NCI-H2171 treated with DMSO at 0.1 percent for 48 hours (cell line): ENCODE measurements at places on chromosomes 5 and 9.

DNA sequence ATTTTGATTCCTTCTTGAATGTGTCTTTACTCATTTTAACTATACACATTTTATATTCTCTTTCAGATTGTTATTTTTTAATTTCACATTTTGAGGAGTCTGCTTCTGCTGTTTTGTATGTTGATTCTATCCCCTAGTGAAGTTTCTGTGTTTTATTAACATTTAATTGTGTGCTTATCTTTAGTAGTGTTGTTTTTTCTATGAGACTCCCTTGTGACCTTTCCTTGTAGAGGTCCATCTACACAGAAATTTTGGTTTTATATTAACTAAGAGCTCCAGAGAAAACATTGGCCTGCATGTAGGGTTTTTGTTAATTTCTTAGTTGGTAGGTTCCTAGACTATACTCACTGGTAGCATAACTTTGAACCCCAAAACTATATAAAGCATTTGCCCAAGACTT lies 35.4 kb upstream of the IL13 start:
- DNase-seq, result no peak

- DNase-seq, result no peak
Observed at GRCh38 chr9:90631964-90632363, 10.7 kb downstream of the DIRAS2 start.

DNA sequence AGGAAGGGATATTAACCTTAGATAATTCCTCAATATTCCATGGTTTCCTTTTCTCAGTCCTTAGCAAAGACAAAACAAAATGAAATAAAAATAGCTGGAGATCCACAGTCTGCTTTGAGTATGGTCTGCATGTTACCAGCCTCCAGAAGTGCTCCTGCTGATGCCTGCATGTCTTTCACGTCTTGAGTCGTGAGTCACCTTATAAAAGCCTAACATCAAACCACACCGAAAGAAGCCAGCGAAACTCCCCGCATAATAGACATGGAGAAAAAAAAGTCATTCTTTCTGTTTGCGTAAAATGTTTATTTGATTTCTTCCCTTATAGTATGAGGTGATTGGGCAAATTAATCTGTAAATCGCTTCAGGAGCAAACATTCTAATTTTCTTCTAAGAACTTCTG lies 380.5 kb downstream of the SLCO4C1 start:
- DNase-seq, result no peak

DNA sequence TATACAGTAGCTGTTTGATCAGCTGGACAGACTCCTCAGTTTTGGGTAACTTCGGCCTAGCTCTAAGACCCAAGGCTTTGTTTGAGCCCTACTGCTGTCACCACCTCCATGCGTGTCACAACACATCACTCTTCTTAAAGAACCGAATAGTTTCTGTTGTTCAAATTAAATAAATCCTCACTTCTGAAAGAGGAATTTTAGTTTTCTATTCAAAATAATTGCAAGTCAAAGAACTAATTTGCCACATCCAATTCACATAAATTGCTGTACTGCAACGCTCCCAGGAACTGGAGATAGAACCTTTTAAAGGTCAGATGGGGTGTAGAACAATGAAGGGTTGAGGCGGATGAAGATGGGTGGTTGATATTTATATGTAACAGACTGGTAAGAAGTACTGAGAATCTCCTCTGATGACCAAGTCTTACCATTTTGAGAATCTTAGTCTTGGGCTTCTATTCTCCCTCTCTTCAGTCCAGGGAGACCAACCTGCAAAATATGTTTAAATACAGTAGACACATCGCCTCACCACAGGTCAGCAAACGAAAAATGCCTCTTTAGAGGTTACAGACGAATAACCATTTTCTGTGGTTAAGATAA lies 1.6 kb downstream of the NREP start:
- DNase-seq, result no peak

DNA sequence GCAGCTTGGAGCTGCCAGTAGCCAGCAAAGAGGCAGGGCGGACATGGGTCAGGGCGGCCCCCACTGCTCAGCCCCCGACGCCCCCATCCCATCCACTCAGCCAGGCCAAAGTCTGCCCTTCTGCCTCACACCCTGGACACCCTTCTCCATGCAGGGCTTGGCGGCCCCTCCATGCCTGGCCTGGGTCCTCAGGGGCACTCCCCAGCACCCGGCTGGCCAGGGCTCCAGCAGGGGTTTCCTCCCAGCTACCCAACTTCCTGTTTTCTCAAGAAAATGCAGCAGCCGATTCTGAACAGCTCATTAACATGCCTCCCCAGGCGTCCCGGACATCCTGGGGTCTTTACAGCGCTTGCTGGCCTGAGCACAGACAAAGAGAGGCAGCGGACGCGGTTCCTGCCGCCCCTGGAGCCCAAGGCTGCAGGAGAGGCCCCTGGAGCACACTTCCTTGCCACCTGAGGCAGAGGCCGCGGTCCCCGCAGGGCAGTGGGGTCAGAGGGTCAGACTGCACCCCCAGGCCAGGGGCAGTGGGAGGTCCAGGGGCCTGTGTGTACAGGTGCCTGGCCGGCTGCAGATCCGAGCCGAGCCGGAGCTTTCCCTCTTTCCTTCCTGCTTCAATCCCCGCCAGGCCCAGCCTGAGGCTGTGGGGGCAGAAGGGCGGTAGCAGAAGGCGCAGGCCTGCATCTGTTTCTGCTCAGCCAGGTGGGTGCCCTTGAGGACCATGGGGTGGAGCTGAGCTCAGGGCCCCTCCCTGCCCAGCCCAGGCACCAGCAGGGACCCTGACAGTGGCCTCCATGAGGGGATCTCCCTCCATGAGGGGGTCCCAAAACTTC lies 18.7 kb upstream of the NRARP start:
- no peak for DNase-seq

DNA sequence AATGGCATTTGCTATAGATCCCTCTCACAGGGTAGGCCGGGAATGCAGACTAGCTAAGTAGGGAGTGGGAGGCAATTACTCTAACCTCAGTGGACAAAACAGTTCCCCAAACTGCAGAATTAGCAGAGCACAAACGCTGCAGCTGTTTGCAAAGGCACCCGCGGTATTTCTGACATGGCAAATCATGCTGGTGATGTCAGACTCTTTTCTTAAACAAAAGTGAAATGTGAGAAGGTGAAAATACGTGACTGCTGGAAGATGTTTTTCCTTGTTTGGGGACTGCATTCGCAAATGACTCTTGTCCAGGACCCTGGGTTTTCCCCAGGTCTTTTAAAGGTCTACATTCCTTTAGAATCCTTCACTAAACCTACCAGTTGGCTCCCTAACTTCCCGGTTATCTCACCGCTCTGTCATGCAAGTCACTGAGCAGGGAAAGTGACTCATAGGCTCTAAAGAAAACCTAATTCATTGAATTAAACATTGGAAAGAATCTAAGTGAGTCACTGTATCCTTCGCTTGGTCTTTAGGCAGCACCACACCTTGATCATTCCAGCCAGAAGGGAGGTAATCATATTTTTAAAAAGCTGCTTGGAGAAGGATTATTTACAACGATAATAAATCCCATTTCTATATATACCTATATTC lies 91.5 kb upstream of the DNAH5 start:
- DNase-seq, result peak; percentile 74

DNA sequence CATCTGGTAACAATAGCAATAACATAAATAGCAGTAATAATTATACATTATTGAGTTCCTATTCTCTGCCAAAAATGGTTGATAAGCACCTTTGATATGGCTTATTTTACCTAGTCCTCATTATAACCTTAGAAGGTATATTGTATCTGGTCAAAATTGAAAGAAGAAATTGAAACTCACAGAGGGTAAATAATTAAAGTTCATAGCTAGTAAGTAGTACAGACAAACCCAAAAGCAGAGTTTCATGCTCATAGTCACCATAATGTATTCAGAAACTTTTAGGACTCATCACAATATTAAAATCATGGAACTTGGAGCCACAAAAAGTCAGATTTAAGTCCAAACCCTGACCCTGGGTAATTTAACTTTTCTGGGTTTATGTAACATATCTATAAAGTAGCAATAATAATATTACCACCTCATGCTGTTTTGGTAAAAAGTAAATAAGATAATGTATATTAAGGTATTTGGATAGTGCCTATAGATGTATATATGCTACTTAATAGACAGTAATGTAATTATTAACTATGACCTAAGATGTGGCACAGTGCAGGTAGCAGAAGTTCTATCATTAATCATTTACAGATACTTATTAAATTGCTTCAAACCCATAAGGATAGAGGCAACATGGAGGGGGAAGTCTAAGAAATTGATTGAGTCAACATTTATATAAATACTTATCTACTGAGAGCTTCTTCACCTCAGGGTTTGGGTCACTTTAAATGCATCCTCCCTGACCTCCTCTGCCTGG lies 32.4 kb downstream of the STK32A start:
- no peak for DNase-seq

GRCh38 chr5:157602505-157602904 lies 26.9 kb upstream of the ADAM19 start:
- DNase-seq, result no peak

GRCh38 chr9:122356627-122357026 lies 14.2 kb upstream of the PTGS1 start:
- no peak for DNase-seq

DNA sequence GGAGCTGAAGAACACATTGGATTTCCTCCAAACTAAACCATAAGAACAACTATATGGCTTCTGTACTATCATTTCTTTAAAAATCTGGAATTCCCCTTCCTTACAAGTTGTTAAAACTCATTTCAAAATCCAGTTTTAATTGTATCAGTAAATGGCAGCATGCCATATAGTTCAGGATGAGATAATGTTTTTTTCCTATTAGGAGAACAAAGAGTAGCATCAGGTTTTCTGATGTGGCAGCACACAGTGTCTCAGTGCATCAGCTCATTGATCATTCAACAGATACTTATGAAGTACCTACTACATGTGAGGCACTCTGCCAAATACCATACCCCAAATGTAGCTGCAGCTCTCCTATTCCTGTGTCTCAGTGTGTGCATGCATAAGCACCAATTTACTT lies 161.1 kb downstream of the EPB41L4A start:
- no peak for DNase-seq

- no peak for DNase-seq
Observed at GRCh38 chr9:75431375-75431774, 343.1 kb downstream of the OSTF1 start.

DNA sequence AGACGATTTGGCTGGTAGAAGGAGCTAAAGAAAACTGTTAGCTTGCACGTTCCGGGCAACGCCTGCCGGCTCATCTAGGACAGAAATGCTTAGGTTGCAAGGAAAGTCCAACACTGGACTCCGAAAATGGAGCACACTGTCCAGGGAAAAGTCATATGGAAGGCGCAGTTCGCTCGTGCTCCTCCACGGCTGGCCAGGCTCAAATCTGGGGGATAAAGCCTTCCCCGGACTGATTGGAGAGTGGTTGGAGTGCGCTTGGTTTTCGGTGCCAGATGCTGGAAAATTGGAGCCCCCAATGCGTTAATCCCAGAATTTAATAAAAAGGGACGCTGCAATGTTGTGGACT lies 955 bp downstream of the CDH6 start:
- DNase-seq, result no peak

GRCh38 chr5:126917918-126918614 lies 112.3 kb downstream of the MARCHF3 start:
- peak; percentile 73 for DNase-seq

GRCh38 chr9:122060481-122060880 lies 32.6 kb downstream of the TTLL11 start:
- DNase-seq, result no peak

- DNase-seq, result no peak
Observed at GRCh38 chr9:134328841-134329575, 2.8 kb downstream of the RXRA start.

DNA sequence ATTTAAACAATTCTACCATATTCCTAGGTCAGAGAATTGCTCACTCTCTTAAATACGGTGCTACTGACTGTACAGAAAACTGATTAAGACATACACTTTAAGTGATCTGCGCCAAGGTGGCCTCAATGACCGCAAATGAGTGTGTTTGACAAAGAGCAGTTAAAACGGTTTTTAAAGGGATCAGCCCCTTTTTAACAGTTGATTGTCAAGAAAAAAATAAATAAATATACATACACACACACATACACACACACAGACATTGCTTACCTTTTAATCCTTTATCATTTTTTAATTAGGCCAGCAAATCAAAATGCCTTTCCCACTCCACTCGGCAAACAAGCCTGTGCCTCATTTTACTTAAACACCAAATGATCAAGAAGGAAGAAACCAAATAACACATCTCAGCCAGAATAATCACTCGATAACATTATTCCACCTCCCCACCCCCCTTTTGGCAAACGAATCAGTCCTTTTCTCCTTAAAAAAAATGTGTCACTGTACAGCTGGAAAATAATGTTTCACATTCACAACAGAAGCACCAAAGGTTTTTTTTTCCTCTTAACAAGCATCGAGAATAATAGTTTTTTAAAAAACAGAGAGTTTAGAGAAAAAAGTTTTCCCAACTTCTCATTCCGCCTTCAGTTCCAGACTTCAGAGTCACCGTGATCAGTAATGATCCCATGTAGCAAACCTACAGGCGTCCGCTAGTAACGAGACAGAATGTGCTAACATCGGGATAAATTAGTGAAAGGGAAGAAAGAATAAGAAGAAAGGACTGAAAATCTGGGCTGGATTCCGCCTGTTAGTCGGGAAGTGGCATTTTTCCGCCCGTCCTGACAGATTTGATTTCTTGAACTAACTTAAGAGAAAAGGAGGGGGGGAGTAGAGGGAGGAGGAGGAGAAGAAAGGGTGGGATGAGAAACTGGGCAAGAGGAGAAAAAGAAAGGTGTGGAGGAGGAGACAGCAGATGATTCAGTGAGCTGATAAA lies at the start of gene ZNF608:
ZNF608 (minus strand) TSS at position 712 of the 988 bp plus-strand sequence. CDS start 1,650 bp downstream, outside the sequence.
- DNase-seq, result peak; percentile 58

DNA sequence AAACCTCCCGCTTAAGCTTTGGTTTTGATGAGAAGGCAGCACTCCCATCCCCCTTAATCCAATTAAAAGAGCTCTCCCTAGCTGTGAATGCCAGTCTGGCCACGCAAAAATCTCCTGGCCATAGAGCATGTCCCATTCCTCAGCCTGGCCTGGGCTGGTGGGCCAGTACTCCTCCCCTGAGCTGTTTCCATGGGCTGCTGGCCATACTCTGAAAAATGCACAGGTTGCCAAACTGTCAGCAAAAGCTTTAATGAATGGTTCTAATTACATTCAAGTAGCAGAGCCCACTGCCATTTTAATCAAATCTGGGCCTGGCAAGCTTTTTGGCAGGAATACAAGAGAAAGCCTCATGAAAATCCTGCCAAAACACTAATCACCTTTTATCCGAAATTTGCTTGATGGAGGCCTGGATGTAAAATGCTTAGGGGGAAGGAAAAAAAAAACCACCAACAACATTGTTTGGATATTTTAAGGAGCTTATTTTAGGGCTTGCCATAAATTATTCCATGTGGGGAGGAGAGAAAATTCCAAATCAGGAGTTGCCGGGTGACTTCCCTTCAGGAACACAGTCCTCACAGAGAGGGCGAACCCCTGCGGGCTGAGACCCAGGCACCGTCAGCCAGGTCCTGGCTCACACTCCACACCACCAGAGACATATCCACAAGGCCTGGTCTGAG lies 243.3 kb downstream of the SEC61B start:
- DNase-seq, result peak; percentile 23
